ENCODE measurements at places on chromosomes 16 and 17.

DNA sequence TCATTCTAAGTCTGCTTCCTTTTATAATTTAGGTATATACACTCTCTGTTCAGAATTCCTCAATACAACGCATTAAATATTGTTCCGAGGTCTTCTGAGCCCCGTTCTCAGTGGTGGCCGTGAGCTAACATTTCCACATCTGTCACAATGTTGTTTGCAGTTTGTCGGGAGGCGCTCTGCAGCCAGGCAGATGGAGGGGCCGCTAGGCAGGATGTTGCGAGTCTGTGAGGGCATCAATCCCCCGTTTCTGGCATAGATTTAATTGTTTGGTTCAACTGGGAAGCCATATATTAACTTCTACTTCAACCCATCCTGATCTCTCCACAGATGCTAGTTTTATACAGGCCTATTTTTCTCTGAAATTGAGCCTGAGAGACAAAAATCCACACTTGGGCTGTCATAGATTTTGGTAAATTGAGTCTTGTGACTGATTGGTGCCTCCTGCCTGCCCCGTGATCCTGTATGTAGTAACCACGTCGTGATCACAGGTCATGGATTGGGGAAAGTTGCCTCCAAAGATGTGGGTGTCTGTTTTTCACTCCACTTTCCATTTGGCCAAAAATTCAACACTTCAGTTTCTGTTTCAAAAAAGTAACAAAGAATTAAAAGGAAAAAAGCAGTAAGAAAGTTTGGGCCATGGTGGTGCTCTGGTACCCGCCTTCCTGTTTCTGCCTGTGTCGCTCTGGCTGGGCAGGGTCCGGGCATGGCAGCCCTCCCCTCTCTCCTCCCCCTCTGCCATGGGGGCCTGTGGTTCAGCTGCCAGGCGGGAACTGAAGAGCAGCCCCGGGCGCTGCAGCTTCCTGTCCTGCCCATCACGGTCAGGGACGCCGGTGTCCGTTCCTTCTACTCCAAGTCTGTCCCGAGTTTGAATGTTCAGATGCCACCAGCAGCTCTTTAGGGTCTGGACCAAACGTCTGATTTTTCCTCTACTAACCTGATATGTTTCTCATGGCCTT is 41.5 kb downstream of the RPTOR start:
- no peak for DNase-seq

- no peak for DNase-seq
These were observed 41.3 kb upstream of the PABPN1L start for GRCh38 chr16:88907768-88908167.

DNA sequence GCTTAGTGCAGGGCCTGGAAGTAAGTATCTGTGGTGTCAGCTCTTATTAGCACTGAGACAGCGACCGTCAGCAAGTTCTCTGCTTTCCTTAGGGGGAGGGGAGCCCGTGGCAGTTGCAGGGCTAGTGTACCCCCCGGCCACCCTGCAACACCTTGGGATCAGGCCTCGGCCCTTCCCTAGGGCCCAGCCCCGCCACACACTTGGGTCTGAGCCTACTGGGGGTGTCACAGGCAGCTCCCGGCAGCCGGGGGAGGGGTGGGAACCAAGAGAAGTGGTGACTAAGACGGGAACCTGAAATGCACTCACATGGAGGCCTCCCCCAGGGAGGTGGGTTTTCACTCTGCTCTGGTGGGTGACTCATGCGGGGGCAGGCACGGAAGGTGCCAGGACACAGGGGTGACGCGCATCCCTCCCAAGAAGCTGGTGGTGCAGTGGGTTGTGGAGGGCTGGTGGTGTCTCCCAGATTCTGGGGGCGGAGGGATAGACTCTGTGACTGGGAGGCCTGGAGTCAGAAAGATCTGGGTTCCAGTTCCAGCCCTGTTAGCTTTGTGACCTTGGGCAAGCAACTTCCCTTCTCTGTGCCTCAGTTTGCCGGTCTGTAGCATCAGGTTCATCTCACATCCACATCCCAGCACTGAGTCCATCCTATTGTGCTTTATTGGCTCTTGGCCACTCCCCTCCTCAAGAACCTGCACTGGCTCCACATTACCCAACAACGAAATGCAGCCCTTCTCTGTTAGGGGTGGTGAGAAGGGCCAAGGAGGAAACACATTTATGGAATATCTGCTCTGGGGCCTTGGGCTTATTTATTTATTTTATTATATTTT is 44.5 kb downstream of the LAT start:
- peak; percentile 52 for DNase-seq

DNA sequence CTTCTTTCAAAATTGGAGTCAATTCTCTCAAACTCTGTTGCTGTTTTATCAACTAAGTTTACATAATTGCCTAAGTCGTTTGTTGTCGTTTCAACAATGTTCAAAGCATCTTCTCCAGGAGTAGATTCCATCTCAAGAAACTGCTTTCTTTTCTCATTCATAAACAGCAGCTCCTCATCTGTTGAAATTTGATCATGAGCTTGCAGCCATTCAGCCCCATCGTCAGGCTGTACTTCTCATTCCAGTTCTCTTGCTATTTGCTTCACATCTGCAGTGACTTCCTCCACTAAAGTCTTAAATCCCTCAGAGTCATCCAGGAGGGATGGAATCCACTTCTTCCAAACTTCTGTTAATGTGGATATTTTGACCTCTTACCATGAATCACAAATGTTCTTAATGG is 230.6 kb downstream of the IRF8 start:
- DNase-seq: no peak

DNA sequence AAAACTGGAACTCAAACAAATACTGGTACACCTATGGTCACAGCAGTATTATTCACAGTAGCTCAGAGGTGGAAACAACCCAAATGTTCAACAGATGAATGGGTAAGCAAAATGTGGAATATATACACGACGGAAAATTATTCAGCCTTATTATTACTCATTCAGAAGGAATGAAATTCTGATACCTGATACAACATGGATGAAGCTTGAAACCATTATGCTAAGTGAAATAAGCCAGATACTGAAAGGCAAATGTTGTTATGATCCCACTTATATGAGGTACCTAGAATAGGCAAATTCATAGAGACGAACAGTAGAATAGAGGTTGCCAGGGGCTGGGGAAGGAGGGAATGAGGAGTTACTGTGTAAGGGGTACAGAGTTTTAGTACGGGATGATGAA is 27.1 kb upstream of the MYLK3 start:
- no peak for DNase-seq

DNA sequence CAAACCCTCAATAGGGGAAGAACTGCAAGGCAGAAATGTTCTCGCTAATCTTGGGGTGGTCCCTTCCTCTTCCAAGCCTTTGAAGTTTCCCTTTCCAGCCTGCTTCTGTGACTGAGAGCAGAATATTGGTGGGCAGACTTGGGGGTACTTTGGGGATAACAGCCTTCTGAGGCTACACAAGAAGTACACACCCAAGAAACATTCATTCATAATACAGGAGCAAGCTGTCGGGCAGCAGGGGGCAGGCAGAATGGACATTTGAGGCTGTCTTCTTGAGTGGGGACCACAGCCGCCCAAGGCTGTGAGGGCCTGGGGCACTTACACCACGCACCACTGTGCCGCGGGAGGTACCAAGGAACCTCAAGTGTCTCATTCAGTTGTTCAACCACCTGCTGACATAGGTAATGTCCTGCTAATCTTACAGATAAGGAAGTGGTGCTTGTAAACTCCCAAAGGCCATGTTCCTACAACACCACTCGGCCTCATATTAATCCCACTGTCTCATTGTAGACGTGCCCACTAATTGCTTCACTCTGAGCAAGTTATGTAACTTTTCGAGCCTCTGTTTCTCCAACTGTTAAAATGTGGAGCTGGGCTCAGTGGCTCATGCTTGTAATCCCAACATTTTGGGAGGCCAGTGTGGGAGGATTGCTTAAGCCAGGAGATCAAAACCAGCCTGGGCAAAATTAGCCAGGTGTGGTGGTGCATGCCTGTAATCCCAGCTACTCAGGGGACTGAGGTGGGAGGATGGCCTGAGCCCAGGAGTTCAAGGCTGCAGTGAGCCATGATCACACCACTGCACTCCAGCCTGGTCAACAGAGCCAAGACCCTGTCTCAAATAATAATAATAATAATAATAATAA is 2.5 kb upstream of the MRPS23 start:
- DNase-seq: no peak

- DNase-seq: peak; percentile 20
These were observed 930 bp downstream of the SPNS2 start for GRCh38 chr17:4499431-4500190.

DNA sequence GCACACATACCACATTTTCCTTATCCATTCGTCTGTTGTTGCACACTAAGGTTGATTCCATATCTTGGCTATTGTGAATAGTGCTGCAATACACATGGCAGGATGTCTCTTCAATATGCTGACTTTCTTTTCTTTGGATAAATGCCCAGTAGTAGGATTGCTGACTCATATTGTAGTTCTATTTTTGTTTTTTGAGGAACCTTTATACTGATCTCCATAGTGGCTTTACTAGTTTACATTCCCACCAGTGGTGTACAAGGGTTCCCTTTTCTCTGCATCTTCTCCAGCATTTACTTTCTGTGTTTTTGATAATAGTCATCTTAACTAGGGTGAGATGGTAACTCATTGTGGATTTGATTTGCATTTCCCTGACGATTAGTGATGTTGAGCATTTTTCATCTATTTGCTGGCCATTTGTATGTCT is 118.1 kb downstream of the STXBP4 start:
- DNase-seq: no peak

DNA sequence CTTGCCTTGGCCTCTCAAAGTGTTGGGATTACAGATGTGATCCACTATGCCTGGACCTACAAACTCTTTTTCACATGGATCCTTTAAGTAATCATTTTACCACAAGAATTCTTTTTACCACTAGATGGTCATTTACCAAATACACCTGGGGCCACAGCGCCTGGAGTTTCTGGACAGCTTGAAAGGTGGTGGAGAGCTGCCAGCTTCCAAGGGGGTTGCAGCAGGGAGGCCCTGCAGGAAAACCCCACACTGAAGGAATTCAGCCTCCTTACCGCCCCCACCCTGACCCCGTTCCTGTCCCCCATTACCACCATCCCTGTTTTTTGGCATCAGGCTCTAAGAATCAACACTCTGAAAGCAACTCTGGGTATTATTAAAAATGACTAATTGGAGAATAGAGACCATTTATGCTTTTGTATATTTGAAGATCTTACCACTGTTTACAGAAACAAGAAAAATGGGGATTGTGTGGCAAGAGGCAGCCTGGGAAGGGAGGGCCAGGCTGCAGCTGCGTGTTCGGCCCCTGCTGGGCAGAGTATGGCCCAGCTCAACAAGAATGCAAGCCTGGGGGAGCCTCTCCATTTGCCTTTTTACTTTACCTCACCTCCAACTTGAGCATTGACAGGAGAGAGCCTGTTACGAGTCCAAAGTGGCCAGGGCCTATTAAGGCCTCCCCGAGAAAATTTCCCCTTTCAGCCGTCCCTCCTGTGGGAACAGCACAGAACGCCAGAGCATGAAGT is 209.9 kb downstream of the ZFHX3 start:
- DNase-seq: no peak

- DNase-seq: no peak
These were observed 223.1 kb upstream of the MAF start for GRCh38 chr16:79823639-79824038.

DNA sequence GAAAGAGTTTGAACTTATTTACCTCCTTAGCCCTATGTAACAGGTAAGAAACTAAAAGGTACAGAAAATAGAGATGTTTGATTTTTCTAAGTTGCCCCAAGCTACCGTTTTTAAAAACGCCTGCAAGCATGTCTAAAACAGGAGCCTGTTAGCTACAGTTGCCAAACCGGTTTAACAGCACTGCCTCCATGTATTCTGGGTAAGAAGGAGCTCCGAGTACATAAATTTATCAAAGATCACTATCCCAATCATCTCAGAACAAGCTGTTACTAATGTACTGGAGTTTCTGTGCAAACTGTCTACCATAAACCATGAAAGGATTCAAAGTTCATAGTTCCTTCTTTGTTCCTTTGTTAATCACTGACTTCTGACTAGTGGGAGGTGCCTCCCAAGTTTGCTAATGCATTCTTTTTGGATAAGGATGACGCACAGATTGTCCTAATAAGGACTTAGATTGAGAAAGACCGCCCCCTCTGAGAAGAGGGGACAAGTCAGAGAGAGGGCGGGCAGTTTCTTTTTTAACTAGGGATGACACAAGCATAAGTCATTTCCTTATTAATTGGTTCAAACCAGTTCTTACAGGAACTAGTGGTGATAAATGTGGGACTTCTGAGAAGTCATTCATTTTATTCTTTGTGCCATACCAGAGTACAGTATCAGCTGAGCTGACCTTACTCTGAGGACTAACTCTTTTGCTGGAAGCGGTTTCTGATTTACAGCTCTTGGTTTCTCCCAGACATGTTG is 55.3 kb downstream of the TUBD1 start:
- peak; percentile 77 for DNase-seq

DNA sequence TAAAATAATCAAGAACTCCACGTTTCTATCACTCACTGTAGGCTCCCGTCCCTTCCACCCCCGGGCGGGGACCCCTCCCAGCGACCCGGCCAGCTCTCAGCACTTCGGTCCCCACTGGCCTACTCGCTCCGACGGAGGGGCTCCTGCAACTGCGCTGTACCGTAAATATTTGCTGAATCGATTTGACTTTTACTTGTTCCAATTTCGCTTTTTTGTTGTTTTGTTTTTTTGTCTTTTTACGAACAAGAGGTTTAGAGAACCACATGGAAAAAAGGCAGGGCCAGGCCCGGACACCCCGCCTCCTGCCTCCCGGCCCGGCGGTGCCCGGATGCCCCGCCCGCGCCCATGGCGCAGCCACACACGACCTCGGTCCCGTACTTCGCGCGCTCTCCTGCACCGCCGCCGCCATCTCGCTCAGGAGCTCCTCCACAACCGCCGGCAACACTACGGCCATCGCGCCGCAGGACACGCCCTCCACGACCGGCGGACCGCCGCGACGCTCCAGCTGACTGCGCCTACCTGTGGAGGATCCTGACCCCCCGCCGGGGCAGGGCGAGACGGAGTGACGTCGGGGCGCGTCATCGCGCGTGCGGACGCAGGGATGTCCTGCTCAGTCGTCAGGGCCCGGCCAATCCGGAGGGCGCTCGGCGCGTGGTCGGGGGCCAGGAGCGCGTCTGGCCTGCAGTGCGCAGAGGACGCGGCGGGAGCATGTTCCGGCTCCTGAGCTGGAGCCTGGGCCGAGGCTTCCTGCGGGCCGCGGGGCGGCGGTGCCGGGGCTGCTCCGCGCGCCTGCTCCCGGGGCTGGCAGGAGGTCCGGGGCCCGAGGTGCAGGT is at the start of the genes TTC19 and ZSWIM7:
TSS of gene TTC19 (plus strand) at position 684 of the 833 bp plus-strand sequence. CDS start at position 709, 25 bp downstream.
TSS of gene ZSWIM7 (minus strand) at position 564 of the 833 bp plus-strand sequence. CDS start at position 454, 110 bp downstream.
- peak; percentile 92 for DNase-seq

DNA sequence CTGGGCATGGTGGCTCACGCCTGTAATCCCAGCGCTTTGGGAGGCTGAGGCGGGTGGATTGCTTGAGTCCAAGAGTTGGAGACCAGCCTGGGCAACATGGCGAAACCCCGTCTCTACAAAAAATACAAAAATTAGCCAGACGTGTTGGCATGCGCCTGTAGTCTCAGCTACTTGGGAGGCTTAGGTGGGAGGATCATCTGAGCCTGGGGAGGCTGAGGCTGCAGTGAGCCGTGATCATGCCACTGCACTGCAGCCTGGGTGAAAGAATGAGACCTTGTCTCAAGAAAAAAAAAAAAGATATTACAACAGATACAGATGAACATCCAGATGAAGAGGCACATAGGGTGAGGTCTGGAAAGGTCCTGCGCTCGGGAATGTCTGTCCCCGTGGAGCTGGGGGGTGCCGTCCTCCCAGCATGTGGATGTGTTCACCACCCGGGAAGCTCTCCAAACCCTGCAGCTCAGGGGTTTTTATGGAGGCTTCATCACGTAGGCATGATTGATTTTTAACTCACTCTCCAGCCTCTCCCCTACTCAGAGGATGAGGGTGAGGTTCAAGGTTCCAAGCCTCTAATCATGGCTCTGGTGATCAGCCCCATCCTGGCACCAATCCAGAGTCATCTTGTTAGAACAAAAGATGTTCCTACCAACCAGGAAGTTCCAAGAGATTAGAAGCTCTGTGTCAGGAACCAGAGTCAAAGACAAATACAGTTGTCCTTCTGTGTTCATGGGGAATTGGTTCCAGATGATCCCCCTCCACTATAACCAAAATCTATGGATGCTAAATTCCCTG is 85.0 kb upstream of the DNAJA2 start:
- DNase-seq: no peak
